ENCODE measurements at places on chromosomes 3 and 15. TPM values are rescaled to one million over a fixed set of nuclear protein-coding genes. Genes with fewer than 3 reads are reported as not detected.

Gene TAGLN3
- total RNA-seq: 4.0 TPM

GRCh38 chr15:59177317-59177660 is 29.4 kb upstream of the LDHAL6B start:
- peaks cover 5% of the 10 kb centered on the region for H3K4me1 ChIP-seq
- no peak for DNase-seq
- no peaks in the 10 kb centered on the region for H3K36me3 ChIP-seq

GRCh38 chr3:178454726-178455125 is 81.5 kb upstream of the KCNMB2 start:
- H3K4me1 ChIP-seq: no peaks in the 10 kb centered on the region
- H3K36me3 ChIP-seq: no peaks in the 10 kb centered on the region
- DNase-seq: no peak

GRCh38 chr3:158105710-158106253 is 438 bp downstream of the SHOX2 start:
- no peaks in the 10 kb centered on the region for H3K36me3 ChIP-seq
- H3K4me1 ChIP-seq: peaks cover 64% of the 10 kb centered on the region
- no peak for DNase-seq
- H3K4me3 ChIP-seq: peak overlapping the region; percentile 53
- no peak overlapping the region for H3K27ac ChIP-seq

Measured in esophagus muscularis mucosa (tissue), 4 donors.